ENCODE measurements at places on chromosomes 1 and 21.

- DNase-seq = no peak
Measured at GRCh38 chr1:208122612-208123358, 121.4 kb downstream of the PLXNA2 start.

- DNase-seq = no peak
Measured at GRCh38 chr1:47784497-47784822, 212.7 kb downstream of the TRABD2B start.

DNA sequence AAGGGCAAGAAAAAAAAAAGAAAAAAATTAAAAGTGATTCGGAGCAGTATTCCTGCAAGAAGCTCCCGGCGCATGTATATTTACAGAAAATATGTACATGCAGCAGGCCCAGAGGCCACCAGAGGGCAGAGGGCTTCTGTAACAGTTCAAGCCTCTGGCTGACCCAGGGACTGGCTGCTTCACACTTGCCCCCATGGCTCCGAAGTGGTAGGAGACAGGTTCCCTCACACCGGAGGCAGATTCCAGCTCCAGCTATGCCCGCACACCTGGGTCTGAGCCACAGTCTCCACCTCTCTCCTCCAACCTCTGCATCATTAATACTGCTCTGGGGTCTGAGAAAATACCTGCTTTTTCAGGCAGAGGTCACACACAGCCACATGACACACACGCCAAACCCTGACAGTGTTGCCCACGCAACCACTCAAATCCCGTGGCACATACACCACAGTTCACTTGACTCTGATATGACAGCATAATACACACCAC lies 2.2 kb upstream of the ARHGAP30 start:
- peak; percentile 56 for DNase-seq

DNA sequence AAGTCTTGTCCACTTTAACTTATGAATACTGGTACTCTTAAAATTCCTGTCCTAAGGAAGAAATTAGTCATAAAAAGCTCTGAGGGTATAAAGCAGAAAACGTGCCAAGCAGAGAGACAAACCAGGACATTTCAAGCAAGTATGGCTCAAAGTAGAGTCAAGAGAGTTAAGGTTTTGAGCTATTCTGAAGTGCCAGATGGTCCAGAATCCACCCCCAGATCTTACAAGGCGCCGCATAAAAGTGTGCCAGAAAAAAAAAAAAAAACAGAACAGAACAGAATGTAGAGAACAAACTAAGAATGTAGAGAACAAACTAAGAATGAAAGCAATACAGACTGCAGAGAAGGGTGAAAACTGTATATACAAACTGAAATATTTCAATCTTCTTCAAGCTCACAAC lies 12.5 kb downstream of the EPS15 start:
- DNase-seq = no peak

All from hematopoietic multipotent progenitor cell treated with erythropoietin and hydrocortisone succinate and interleukin-3 and kit ligand, for 17 days (in vitro differentiated cells).